ENCODE measurements at places on chromosomes 4 and X.

- DNase-seq: no peak
Measured at GRCh38 chr4:8600686-8601085, 8.1 kb downstream of the CPZ start.

DNA sequence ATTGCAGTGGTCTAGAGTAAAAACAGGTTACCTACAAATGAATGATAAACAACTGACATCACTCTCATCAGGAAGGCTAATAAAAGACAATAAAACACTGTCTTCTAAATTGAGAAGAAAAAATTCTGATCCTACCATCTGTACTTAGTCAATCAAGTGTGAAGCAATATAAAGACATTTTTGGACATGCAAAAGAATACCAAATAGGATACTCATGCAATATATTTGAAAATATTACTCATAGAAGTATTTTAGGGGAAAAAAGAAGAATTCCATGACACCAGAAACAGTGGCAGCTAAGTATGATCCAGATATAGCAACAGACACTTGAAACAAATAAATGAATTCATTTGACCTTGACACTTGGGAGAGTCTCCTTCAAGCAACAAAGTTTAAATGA is 63.8 kb upstream of the FAM120C start:
- DNase-seq: no peak

GRCh38 chrX:134186362-134187121 is 50.4 kb upstream of the CCDC160 start:
- DNase-seq: no peak

DNA sequence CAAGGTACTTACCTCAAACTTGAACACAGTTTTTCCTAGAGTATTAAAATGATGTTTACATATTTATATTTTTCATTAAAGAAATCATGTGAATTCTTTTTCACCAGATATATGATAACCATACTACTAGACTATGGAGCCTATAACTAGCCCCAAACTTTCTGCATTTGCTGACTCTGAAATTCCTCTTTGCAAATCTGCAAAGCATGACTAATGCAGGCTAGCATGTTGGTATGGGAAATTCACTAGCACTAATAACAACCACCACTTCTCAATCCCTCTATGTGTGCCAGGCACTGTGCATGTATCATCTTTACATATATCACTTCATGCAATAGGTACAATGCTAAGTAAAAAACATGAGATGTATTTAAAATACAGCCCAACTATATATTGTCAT is 51.1 kb downstream of the SLC10A7 start:
- no peak for DNase-seq

GRCh38 chrX:147680251-147680650 is 231.5 kb upstream of the FMR1 start:
- no peak for DNase-seq

DNA sequence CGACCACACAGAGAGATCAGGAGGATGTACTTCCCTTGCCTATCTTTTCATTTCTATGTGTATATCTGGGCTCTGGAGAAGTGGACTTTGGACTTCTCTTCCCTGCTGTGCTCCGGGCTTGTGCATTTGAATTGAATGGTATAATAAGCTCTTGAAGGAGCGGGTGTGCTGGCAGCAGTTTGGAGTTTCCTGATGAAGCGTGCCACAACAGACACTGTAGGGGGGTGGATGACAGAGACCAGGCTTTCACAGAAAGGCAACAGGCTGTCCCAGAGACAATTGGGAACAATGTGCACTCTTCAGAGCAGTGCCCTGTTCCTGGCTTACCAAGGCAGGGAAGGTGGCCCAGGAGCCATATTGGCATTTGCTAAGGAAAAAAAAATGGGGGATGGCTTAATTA is 170.1 kb downstream of the FRMPD4 start:
- DNase-seq: no peak

DNA sequence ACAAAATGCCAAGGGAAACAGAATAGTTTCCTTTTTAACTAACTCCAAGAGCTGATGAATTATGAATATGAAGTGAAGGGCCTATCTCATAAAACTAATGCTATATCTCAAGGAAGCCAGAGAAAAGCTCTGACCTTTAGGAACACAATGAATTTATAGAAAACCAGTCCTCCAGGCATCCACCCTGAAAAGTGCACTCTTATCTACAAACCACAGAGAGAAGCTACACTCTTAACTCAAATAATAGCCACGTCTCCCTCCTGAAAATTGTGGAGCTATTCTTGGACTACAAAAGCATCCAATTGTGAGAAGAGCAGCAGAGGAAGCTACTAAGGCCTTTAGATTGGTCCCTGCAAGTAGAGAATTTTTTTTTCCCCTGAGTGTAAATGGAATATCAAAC is 253.9 kb downstream of the IL15 start:
- no peak for DNase-seq

DNA sequence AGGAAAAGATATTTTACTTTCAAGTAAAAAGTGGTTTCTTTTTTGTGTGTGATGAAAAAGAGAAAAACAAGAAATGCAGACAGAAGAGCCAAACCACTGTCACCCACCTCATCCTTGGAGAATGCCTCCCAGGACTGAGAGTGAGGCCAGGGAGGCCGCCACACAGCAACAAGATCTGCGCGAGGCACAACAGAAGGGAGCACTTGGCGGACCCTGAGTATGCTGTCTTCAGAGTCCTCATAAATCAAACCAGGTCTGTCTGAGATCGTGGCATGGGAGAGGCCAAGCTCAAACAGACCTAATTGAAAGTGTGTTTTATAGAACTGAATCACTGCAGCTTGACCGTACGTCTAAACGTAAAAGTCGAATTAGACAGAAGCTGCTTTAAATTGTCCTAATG is 134.3 kb upstream of the VCX2 start:
- no peak for DNase-seq

- no peak for DNase-seq
Measured at GRCh38 chrX:107712231-107713202, 63.1 kb downstream of the TSC22D3 start.

GRCh38 chr4:85475631-85476233 is 782 bp downstream of the ARHGAP24 start:
- DNase-seq: no peak

DNA sequence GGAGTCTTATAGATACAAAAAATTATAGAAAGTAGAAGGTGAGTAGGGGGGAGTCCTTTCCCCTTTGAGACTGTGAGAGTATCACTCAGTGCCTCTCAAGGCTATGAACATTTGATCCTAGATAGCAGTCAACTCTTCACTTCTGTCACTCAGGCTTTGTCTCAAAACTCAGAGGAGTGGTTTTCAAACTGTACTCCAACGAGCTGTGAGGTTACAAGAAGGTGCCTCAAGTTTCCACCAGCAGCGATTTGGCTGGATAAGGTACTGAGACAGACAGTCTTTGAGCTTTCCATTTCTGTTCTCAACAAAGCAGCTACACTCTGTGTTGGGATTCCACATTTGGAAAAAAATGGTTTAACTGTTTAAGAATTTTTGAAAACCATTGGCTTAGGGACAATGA is 48.0 kb upstream of the NDST3 start:
- DNase-seq: no peak

DNA sequence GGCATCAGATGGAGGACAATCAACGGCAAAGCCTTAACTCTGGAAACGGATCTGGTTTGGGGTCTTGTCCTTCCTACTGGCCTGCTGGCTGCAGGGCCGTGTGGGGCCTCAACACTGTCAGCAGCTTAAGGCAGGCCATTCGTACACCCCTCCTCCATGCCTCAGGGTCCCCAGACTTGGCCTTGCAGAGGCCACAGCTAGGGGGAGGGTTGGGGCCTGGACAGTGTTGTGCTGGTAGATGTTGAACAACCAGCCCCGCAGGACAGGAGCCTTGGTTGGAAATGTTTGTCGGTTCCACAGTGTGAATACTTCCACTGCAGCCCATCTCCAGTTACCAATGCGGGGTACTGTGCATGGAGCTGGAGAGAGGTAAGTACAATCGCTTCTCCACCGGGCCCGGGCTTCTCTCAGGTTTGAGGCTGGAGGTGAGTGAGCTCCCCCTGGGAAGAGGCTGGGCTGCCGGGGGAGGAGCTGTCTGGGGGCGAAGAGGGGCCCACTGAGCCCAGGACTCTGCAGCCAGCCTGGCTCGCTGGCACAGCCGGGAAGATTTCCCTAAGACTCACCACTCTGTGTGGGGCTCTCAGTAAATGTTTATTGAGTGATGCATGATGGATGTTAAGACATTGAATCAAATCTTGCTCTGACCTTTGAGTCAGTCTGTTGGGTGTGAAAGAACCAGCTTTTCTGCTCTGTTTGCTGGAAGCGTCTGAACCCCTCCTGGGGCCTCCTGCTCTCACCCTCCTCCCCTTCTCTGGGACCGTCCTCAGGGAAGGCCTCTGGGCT is 19.7 kb upstream of the GPR78 start:
- DNase-seq: no peak

GRCh38 chr4:54723220-54723619 is 65.5 kb downstream of the KIT start:
- DNase-seq: no peak

DNA sequence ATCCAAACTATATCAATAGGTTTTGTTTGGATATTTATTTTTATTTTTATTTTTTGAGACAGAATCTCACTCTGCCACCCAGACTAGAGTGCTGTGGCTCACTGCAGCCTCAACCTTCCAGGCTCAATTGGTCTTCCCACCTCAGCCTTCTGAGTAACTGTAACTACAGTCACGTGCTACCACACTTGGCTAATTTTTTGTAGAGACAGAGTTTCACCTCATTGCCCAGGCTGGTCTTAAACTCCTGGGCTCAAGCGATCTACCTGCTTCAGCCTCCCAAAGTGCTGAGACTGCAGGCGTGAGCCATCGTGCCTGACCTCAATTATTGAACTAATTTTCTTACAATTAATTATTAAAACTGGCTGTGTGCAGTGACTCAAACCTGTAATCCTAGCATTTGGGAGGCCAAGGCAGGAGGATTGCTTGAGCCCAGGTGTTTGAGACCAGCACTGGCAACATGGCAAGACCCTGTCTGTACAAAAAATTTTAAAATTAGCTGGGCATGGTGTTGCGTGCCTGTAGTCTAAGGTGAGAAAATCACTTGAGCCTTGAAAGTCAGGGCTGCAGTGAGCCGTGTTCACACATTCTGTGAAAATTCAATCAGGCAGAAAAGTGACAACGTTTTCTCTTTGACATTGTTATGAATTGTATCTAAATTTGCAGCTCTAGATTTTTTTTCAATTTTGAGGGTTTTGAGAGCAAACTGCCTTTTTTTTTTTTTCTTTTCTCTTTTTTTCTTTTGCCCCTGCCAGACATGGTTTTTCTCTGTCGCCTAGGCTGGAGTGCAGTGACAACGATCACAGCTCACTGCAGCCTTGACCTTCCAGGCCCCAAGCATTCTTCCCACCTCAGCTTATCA is 66.0 kb downstream of the UBE2K start:
- DNase-seq: no peak

- DNase-seq: no peak
Measured at GRCh38 chr4:86600007-86600653, 6.0 kb downstream of the PTPN13 start.

DNA sequence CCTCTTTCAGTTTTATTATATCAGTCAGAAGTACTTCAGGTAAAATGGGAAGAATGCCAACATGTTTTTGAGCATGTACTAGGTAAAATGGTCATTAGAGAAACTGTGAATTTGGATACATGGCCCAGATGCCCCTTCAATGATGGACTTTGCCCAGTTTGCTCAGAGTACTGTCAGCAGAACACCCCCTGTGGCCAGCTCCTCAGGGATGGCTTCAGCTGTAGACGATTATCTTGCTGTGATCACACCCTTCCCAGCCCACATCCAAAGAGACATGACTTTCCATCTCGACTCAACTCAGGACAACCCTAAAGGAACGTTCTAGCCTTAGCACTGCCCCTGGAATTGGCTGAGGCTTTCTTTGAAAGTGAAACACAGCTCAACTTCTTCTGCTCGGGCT is 439.1 kb downstream of the PACRGL start:
- no peak for DNase-seq

DNA sequence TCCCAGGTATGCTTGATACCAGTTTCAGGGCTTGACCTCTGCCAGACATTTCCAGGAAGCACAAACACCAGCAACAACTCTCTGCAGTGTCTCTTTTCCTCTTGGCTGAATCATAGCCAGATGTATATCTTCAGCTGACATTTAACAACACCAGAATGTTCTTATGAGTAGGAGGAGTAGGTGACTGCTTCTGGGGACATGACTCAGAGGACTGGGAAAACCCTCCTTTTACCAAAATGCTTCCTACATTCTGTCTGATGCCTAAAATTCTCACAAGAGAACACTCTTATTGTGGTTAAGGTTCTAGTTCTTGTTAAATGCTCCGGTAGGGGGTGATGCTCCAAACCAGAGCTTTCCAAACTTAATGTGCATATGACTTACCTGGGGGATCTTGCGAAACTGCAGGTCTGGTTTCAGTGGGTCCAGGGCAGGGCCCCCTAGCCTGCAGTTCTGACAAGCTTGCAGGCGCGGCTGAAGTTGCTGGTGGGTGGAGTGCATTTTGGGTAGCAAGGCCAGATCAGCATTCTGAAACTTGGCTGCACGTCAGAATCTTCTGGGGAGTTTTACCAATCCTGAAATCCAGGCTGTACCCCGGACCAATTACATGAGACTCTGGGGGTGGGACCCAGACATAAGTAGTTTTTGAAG is 329.3 kb upstream of the RPS6KA3 start:
- no peak for DNase-seq

- DNase-seq: no peak
Measured at GRCh38 chrX:106791495-106791894, 11.0 kb upstream of the TBC1D8B start.

DNA sequence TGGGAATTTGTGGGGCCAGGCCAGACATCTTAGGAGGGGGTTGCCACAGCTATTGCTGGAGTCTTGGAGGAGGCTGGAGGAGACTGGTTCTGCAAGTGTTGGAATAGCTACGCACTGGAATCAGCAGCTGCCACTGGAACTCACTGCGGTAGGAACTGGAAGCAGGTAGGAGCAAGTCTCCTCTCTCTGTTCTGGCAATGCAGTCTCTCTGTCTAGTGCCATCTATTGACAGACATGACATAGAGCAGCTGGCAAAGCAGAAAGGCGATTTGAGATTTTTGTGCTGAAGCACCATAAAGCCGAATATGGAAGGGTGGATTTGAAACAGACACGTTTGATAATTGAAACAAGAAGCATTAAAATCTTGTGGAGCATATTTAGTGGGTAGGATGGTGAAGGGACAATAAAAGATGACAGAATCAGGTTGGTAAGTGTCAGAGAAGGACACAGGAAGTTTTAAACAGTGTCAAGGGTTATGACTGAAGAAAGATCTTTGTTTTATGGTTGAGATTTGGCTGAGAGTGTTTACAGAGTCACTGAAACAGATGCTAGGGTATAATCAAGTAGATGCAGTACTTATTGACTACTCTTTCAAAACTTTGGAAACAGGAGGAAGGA is 23.5 kb upstream of the SYNPO2 start:
- DNase-seq: no peak

- no peak for DNase-seq
Measured at GRCh38 chrX:122667667-122668066, 516.4 kb upstream of the GRIA3 start.

- DNase-seq: no peak
Measured at GRCh38 chr4:57098941-57099340, 11.2 kb downstream of the IGFBP7 start.

- DNase-seq: no peak
Measured at GRCh38 chrX:17590892-17591740, 146.2 kb upstream of the SCML1 start.
